CD4-positive, CD25-positive, alpha-beta regulatory T cell (primary cell): ENCODE measurements at places on chromosomes 6 and 20.

GRCh38 chr6:14349507-14349906 lies 231.9 kb downstream of the CD83 start:
- no peak for DNase-seq

DNA sequence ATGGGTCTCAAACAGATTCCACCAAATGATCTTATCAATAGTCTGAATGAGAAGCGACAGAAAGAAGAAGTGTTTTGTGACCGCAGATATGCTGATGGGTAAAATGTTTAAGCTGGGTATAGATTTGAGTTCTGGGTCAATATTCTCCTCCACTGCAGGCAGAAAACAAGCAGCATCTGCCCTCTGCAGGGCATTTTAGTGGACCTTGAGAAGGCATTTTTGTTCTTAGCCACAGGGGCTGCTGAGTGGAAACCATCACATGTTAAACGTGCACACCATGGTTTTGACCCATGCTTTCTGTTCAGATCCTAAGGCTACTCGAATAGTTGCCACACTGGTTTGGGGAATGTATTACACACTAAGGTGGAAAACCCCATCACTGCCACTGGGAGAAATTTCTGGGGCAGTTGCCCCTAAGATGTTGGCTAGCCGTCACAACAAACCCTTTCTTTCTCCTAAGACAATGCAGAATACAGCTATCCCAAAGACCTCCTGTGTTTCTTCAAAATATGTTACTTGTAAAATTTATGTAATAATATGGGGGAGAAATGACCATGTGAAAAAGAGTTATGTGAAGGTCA lies 5.5 kb downstream of the POU3F2 start:
- no peak for DNase-seq

DNA sequence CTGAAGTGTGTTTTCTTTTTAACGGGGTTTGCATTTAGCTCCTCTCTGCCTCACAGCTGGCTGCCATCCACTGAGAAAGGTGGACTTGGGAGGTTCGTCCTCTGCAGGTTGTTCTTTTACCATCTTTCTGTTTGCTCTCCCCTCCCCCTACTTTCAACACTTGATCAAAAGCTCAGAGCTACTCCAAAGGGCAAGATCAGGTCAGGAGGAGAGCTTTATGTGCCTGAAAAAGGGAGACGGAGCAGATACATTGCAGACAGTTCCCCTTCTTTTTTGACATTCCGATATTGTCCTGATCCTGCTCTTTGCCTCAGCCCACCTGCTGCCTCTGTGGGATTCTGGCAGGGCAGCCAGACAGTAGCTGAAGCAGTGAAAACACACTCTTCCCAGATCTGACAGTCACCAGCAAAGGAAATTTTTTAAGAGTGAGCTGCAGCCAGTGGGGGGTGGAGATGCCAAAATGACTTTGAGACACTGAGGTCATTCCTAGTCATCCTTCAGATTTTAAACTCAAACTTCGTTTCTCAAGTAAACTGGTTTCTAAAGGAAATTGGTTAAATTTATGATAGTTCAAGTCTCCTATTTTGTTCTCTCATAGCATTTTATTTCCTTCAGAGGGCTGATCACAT lies 26.5 kb downstream of the SMLR1 start:
- DNase-seq, result no peak

GRCh38 chr6:149323925-149324324 lies 6.4 kb downstream of the TAB2 start:
- DNase-seq, result no peak

DNA sequence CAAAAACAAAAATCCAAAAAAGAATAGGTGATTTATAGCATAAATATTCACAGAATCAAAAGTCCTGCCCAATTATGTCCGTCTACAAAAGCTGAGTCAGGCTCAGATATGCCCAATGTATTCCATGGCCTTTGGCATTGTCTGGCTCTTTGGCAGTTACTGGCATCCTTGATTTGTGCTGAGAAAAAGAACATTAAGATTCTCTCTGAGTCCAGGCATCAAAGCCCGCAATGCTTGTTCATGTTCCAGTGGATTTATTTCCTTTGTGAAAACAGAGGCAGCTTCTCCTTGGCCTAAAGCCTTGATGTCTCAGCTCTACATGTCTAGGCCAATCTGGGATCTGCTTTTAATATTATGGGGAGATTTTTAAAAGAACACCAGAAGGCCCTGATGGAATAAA lies 76.1 kb upstream of the SLC4A11 start:
- DNase-seq, result no peak
